Stimulated activated CD4-positive, alpha-beta T cell treated with anti-CD3 and anti-CD28 coated beads, Interleukin-2, amount 100 ng/mL, for 4 hours (primary cell): ENCODE measurements at places on chromosomes 4 and X.

- no peak for DNase-seq
Measured at GRCh38 chrX:133970076-133970475, 15.3 kb downstream of the GPC3 start.

- DNase-seq = no peak
Measured at GRCh38 chr4:155667568-155668511, 1.2 kb downstream of the GUCY1A1 start.

- no peak for DNase-seq
Measured at GRCh38 chr4:139808381-139808807, 142.8 kb downstream of the MGST2 start.

DNA sequence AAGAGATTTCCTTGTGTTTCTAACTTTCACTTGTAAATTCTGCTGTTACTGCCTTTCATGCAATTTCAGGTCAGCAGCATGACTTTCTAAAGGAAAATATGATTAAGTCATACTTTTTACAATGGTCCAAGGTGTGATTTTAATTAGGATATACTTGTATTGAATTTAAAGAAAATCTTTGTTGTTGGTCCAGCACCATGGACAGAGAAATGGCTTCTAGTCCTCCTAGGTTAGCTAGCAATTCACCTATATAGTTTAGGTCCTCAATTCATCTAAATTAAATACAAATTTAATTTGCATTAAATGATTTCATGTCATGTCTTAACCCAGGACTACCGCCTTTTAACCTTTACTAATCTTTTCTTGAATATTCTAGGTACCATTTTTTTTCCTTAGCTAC, 304.9 kb upstream of the RPS6KA3 start:
- DNase-seq = no peak

- DNase-seq = no peak
Measured at GRCh38 chr4:156784970-156785369, 186.6 kb downstream of the PDGFC start.

DNA sequence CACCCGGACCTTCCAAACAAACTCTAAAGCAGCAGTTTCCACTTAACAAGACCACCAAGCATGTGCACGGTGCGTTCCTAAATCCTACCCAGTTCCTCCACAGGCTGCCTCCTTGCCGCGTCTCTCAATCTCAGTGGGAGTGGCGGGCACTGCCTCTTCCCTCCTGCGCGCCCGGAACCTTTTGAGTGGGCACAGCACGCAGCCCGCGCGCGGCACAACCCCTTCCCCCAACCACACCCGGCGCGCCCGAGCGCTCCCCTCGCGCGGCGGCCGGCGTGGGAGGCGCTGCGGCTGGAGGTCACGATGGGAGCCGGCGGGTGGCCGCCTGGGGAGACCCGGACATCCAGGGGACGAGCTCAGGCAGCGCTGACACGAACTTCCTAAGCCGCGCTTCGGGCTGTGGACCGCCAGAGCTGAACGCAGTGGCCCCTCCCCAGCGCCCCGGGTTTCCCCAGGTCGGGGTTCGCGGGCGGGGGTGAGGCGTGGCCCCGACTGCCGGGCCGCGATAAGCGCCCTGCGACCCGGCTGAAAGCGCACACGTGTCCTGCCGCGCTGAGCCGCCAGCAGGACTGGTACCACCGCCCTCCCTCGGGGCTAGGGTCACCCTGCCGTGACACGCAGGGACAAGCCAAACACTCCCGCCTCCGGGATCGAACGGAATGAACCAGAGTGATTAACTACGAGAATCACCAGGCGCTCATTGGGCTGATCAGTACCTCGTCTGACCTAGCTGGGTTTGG, at the start of gene ABCG2:
TSS of gene ABCG2 (minus strand) at position 151 of the 740 bp plus-strand sequence. CDS start 18,644 bp downstream, outside the sequence.
- peak; percentile 26 for DNase-seq

GRCh38 chr4:119746951-119747350, 118.3 kb upstream of the PDE5A start:
- no peak for DNase-seq

DNA sequence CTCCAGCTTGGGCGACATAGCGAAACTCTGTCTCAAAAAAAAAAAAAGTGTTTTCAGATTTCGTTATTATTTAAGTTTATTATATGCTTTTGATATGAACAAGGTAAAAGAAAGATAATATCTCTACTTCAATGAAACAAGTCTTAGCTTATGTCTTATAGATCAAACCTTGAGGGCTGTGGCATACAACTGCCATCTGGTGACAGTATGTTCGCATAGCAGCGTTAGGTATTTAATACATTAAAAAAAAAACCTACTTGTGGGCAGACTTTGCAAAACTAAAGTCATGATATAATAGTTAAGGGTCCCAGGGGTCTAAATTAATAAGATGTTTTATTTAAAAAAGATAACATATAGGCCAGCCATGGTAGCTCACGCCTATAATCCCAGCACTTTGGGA, 161.2 kb upstream of the AMOT start:
- DNase-seq = no peak
